ENCODE measurements at places on chromosomes 11 and 22. TPM values are rescaled to one million over a fixed set of nuclear protein-coding genes. Genes with fewer than 3 reads are reported as not detected.
A peak's percentile ranks its signal among the peaks of the same experiment; 100 is the strongest.

OR5L2 gene
- polyA plus RNA-seq = not detected

- DNase-seq = peak; percentile 57
Observed at GRCh38 chr22:40434106-40434505, 63.7 kb downstream of the SGSM3 start.

DNA sequence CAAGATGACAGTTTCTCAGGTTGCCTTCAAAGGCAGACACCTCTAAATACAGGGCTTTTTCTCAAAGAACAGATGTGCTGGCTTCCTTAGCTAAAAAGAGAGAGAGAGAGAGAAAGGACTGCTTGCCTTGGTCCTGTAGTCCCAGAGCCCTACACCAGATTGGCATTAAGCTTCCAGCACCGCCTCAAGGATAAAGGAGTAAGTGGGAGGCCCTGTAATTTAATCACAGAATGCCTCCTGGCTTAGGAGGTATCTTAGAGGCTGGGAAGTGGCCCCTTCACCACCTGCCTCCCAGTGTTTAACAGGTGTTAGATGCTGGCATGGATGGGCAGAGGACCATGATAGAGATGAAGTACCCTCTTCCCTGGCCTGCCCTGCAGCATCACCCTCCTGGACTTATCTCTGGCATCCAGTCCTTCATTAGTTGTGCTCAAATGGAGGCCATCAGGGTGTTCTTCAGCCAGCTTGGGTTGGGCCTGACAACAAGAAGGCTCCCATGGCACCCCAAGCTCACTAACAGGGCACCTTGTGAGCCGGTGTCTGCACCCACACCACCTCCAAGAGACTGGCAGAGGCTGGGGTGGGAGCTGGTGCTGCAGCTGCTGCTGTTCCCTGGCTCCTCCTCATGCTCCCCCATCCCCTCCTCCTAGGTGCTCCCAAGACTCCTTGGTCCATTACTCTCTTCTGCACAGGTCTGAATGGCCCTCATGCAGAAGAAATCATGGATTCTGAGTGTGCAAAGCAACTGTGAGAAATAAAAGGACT, 32.5 kb downstream of the ABCC8 start:
- DNase-seq = no peak

DNA sequence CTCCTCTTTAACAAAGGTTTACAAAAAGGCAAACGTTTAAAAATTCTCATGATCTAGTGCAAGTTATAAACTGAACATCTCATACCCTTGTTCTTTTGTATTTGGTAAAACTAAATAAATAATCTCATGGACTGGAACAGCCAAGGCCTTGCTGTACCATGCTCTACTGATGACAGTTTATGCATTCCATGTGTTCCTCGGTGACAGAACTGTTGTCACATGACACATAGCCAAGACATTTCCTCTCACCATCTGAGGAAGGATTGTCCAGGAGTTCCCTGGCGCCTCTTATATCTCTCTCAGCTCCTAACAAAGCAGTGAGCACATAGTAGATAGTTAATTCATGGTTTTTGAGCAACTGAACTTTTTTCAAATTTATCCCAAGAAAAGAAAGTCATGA, 12.6 kb downstream of the CCDC83 start:
- DNase-seq = peak; percentile 68

GRCh38 chr11:85680897-85681296, 5.1 kb downstream of the CCDC89 start:
- DNase-seq = no peak

GRCh38 chr11:78193806-78194205, 5.1 kb downstream of the USP35 start:
- DNase-seq = no peak

DNA sequence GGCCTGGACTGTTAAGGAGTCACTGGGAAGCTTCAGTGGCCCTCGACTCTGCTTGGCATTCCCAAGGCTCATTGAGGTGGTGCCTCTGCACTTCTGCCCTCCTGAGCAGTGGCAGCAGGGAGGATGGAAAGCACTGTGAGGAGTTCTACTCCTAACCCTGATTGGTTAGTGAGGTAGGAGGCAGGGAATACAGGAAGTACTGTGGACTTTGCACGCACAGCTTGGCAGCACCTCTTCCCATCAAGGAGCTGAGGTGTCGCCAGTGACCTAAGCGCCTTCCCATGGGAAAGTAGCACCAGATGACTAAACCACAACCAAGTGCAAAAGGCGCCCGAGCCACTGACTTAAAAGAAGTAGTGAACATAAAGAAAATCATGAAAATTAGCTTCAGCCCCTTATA, 152.5 kb upstream of the CADM1 start:
- DNase-seq = no peak
